ENCODE measurements at places on chromosomes 12 and 14. TPM values are rescaled to one million over a fixed set of nuclear protein-coding genes. Genes with fewer than 3 reads are reported as not detected.

Gene NPAS3
- total RNA-seq = 0.18 TPM

Gene ERP27
- not detected for total RNA-seq

Gene OTOGL
- total RNA-seq = 0.81 TPM

Gene NUMB
- 33.4 TPM for total RNA-seq

Gene OS9
- total RNA-seq = 310 TPM

Gene LMNTD1
- not detected for total RNA-seq
